ENCODE measurements at places on chromosomes 16 and 17.
A peak's percentile ranks its signal among the peaks of the same experiment; 100 is the strongest.

- DNase-seq = no peak
Observed at GRCh38 chr17:42276359-42276608, at the start of gene STAT5B. Gene STAT5B (minus strand): TSS chr17:42276391. CDS start chr17:42232127, 44,264 bp downstream.

GRCh38 chr16:49216593-49216992 is 65.0 kb downstream of the CBLN1 start:
- DNase-seq = no peak

DNA sequence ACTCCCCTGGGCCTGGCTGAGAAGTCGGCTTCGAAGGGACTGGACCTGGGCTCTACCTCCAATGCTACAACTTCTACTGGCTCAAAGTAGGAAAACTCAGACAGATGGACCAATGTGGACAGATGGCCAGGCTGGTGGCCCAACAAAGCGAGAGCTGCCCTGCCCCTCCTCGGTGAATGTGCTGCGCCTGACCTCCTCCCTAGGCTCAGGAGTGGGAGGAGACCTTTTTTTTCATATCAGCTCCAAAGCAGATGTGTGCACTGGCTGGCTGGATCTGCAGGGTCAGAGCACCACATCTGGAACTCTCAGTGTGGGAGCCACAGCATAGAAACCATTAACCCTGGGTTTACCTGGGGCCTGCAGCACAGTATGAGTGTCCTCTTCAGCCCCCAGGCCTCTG is 20.8 kb downstream of the ATP6V0D1 start:
- no peak for DNase-seq

DNA sequence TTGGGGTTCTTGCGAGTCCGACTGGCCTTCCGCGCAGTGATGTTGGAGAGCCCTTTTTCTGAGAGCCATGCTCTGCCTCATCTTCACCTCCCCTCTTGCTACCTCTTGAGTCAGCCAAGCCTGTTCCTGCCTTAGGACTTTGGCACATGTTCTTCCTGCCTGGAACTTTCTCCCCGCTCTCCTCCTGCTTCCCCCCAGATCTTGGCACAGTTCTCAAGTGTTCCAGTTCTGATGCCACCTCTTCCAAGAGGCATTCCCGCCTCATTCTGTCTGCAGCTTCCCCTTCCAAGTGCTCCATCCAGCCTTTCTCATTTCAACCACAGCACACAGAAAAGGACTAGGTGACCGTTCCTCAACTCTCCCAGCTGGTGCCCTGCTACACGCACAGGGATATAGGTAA is 7.7 kb downstream of the AKAP1 start:
- no peak for DNase-seq

DNA sequence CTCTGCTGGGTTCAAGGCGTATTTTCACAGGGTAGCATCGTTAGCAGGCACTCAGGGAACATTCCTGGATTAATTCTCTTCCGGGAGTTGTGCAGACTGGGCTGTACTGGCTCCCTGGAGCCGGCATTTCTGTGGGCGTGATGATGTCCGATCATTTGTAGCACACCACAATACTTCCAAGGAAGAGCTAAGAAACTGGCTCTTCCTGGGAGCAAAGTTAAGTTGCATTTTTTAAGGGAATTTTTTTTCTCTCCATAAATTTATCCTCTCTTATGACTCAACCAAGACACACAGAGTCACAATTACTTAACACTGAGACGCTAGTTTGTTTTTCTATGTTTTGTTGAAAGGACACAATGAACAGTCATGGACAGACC is 211.6 kb upstream of the FOXF1 start:
- no peak for DNase-seq

- no peak for DNase-seq
Observed at GRCh38 chr17:47246120-47246519, 7.5 kb upstream of the ITGB3 start.

GRCh38 chr16:500709-501108 is 26.8 kb upstream of the CAPN15 start:
- no peak for DNase-seq

DNA sequence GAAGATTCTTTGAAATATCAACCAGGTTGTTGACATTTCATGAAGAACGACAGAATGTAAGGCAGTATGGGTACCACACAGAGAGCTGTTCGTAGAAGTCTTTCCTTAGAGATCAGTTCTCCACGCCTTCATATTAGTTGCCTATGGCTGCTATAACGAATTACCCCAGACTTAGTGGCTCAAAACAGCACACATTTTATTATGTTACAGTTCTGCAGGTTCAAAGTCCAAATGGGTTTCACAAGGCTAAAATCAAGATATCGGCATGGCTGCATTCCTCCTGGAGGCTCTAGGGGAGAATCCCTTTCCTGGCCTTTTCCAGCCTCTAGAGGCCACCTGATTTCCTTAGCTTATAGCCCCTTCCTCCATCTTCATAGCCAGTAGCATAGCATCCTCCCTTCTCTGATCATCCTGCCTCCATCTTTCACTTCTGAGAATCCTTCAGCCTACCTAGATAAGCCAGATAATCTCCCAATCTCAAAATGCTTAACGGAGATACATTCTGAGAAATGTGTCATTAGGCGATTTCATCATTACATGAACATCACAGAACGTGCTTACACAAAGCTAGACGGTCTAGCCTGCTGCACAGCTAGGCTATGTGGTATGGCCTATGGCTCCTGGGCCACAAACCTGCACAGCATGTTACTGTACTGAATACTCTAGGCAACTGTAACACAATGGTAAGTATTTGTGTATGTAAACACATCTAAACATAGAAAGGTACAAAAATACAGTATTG is 26.0 kb downstream of the ERCC4 start:
- DNase-seq = no peak

GRCh38 chr17:2386400-2387085 is 14.3 kb downstream of the MNT start:
- no peak for DNase-seq

- no peak for DNase-seq
Observed at GRCh38 chr17:22669721-22670120, 977.4 kb downstream of the KCNJ18 start.

- no peak for DNase-seq
Observed at GRCh38 chr17:50194140-50194933, 7.1 kb downstream of the COL1A1 start.

- DNase-seq = peak; percentile 90
Observed at GRCh38 chr16:57893559-57894389, 77.2 kb downstream of the CNGB1 start.

- DNase-seq = no peak
Observed at GRCh38 chr17:29825604-29826003, 104.4 kb downstream of the SSH2 start.

DNA sequence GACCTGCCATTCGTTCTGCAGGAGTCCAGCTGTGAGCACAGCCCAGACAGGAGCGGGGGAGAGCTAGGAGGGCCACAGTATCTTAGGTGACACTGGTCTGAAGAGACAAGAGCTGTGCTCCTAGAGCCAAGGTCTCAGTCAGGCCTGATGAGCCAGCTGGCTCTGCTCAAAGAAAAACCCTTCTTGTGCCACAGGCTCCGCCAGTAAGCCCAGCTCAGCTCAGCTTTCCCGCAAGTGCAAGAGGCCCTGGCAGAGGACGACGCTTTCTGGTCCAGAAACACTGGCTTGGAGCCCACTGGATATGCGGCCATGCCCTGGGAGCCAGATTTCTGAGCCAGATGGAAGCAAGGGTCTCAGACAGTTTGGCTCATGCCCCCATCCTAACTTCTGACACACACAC is 23.9 kb downstream of the PEMT start:
- DNase-seq = no peak

GRCh38 chr17:11990363-11990983 is 6.8 kb downstream of the ZNF18 start:
- DNase-seq = no peak

GRCh38 chr17:71316176-71316897 is 804.5 kb upstream of the SOX9 start:
- DNase-seq = no peak

- no peak for DNase-seq
Observed at GRCh38 chr17:50425682-50426471, at the start of gene ACSF2. Gene ACSF2 (plus strand): TSS chr17:50426218. CDS start chr17:50426262, 44 bp downstream.

- no peak for DNase-seq
Observed at GRCh38 chr16:9318764-9319163, 227.3 kb downstream of the HAPSTR1 start.

GRCh38 chr17:47301831-47302230 is 21.9 kb upstream of the EFCAB13 start:
- no peak for DNase-seq
